ENCODE measurements at places on chromosomes 2 and 18.

DNA sequence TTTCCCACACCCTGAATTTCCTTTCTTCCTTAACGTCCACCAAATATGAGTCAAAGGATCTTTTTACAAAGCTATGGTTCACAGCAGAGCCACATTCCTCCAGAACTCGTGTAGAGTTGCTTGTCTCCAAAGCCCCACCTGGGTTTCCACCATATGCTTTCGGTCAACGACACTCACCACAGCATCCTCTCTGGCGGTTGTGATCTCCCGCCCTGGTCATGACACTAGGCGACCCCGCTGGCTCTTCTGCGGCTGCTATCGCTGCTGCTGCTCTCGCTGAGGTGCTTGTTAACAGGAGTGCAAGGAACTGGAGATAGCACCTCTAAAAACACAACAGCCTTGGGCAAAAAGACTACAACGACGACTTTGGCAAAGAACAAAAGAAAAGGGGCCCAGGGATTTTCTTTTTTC, 340 bp downstream of the SLC40A1 start:
- peak; percentile 36 for DNase-seq

DNA sequence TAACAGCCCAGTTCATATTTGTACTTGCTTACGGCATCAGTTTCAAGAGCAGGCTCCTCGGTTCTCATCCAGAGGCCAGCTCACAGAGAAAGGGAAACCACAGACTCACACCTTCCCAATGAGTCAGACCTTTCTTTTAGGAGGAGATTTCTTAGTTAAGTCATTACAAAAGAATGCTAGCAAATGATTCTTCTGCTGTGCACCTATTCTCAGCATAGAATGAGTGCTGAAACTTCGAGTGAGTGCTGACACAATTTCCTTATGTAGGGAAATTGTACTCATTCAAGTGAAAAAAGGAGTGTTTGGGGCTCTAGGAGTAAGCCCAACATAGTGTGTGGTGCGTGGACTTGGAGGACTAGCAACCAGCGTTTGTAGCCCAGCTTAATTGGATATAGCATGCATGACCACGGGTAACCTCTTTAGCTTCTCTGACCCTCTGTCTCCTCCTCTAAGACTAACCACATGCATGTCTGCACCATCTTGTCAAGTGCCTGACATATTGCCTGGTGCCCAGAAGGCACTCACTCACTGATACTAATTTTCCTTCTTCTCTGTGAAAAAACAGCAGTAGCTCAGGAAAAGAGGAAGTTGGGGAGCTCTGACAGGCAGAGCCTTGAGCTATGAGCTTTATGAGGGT, 87.0 kb downstream of the ALPK2 start:
- no peak for DNase-seq

DNA sequence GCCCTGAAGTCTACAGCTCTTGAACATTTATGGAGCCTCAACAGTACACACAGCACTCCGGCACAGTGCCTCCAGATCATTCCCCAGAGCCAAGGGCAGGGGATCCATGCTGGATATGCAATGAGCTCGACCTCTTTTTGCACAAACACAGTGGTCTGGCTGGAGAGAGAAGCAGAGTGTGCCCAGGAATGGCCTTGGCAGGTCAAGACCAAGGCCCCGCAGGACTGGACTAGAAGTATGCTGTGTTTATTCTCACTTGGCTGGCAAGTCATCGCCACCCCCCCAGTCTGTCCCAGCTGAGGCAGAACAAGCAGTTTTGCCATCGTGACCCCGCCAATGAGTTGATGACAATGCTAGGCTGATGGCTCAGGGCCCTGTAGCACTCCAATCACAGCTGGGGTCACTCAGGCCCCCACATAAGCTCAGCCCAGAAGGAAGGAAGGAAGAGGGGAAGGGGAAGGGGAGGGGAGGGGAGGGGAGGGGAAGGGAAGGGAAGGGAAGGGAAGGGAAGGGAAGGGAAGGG, 212.1 kb downstream of the TTC32 start:
- no peak for DNase-seq

DNA sequence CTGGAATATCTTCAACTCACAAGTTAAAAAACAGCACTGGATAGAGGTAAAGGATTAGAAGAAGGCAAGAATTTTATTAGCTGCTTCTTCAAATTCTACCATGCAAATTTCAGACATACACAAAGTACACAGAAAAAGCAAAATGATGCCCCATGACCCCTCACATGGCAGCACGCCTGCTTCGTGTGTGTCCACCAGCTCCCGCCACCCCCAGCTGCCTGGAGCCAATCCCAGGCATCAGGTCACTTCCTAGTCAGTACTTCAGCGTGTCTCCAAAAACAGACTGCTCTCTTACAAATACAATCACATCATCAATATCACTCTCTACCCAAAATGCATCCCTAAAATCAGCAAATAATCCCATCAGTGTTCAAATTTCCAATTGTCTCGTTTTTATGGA, 35.8 kb downstream of the IMPA2 start:
- DNase-seq, result no peak

GRCh38 chr2:108585436-108585835, 51.2 kb downstream of the LIMS1 start:
- no peak for DNase-seq

GRCh38 chr2:99554871-99555270, 65.1 kb upstream of the REV1 start:
- DNase-seq, result no peak

DNA sequence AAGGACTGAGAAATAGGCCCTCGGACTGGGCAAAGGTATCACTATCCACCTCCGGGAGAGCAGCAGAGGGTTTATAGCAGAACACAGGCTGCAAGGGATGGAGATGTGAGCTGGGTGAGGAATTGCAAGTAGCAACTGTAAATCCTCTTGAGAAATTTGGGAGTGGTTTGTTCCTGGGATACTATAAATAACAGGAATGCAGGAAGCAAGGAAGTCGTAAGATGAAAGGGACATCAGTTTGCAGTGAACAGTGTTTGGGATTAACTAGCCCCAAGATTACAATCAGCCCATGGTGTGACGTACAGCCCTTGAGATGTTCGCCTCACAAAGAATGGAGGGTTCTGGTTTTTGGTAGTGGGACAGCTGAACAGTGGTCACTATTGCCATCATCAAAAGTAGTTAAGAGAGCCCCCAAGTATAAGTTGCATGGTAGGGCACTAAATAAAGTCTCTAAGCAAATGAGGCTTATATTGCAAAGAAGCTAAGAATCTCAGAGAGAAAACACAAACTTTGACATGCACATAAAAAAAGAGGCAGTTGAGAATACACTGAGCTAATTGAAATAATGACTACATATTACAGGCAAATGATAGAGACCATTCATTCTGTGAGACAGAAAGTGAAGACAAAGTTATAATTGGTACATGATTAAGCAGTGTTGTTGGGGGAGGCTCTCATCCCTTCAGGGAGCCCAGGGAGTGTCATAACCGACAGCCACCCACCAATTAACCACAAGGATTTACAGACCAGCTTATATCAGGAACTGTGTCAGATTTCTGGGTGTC, 362.5 kb upstream of the ACVR2A start:
- DNase-seq, result no peak

DNA sequence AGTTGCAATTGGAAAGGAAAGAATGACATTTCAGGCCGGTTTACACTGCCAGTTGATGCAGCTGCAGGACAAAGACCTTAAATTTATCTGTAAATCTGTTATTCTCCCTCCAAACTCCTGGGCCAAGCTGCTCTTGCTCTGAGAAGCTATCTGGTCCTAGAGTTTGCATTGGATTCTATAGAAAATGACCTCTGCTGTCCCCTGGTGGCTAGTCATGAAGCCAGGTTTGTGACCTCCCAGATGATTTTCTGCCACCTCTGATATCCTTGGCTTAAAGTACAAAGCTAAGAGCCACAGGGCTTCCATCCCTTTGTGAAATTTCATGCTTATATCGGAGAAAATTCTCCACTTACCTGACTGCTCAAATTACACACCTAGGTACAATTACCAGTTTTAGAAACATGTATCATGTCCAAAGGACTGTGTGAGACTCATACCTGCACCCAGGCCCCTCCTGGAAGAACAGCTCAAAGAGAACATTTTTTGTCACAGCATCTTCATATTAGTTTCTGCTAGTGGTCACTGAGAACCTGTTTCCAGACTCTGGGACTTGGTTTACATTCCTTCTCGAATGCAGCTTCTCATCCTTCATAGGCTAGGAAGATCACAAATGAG, 28.9 kb upstream of the IER3IP1 start:
- peak; percentile 49 for DNase-seq

DNA sequence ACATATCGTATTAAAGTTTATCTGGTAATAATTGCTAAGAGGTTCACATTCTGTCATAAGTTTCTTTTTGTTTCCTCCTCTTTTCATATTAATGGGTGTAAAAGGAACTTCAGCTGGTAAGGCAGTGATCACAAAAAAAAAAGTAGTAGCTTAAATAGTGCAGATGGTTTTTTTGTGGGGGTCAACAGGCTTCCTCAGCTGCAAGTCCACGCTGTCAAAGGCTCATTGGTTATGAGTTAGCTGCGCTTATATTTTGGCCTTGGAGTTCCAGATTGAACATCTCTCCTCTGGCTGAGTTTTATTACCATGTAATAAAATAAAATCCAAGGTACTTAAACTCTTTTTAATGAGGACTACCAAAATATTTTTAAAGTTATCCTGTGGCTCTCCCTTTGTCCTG, 277.0 kb upstream of the ZEB2 start:
- DNase-seq, result no peak

- no peak for DNase-seq
These were observed 51.8 kb downstream of the ROCK2 start for GRCh38 chr2:11292464-11293255.

- DNase-seq, result no peak
These were observed 827.2 kb downstream of the EPHA4 start for GRCh38 chr2:220744861-220745260.

DNA sequence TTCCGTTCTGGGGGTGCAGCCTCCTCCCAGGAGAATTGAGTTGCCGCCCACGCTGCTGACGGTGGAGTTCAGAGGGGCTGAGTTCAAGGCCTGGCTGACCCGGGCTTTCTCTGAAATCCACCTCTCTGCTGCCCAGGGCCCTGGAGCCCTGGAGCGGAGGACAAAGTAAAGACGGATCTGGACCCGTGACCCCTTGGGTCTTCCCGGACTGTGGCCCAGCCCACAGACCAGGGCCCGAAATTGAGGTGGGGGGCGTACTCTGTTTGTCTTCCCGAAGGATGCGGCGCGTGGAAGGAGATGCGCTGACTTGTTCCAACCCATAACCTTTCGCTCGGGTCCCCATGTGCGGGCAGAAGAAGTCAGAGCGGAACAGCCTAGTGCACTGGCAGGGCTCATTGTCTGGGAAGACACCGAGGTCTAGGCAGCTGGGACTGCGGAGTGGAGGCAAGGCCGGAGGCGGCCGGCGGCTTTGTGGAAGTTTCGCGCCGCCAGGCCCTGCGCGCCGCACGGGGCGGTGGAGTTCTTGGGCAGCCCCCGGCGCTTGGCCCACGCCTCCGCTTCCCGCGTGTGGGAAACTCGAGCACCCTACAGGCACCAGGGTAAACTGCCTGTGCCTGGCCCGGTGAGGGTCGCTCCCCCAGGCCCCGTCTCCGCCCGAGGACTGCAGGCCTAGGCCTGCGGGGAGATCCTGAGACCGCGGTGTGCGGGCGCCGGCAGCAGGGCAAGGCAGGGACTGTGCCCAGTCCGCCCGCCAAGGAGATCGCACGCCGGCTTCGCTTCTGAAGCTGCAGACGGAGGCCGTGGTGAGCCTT, 9.8 kb downstream of the POU3F3 start:
- DNase-seq, result peak; percentile 48

DNA sequence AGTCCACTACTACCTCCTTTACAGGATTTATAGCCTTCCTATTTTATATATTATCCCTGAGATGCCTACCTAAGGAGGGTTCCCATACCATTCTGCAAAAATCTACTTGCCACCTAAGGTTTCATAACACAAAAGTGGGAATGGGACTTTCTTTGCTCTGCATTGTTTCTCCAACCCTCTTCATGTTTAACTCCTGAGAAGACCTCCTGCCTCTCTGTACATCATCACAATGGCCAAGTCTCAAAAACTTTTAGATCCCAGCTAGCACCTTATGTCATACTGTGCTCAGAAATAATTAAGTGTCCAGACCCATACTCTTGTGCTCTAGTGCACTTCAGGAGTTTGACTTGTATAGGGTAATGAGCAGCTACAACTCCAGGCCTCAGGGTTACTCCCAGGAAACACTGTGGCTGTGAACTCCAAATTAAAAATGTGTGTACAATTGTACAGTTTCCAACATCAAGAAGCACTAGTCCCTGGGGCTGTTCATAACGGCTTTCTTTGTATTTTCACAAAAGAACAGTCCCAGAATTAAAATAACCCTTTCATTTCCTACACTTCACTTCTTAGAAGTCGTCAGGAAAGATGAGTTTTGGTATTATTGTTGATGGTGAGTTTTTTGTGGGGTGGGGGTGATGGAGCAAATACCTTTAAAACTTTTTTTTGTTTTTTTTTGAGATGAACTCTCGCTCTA, 39.4 kb downstream of the METAP1D start:
- no peak for DNase-seq

GRCh38 chr18:57353940-57354461, 1.6 kb downstream of the ST8SIA3 start:
- peak; percentile 74 for DNase-seq

- no peak for DNase-seq
These were observed 275 bp downstream of the HOXD8 start for GRCh38 chr2:176129813-176130146.

GRCh38 chr2:219362072-219362471, 25.6 kb downstream of the DNPEP start:
- DNase-seq, result no peak

DNA sequence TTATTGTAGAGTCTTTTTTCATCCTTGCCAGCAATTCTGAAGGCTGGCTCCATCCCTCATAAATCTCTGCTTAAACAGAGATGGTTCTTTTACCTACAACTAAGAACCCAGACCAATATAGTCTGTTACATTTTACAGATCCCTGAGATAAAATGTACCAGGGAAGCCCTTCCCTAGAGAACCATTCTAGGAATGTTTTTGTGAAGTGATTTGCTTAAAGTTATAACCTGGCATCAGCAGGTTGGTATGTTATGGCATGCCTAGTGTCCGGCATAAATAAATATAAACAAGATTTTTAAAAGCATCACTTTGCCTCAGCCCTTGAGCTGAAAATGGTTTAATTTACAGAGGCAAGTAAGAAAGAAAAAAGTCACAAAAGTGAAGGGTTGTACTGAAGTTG, 18.5 kb upstream of the NPAS2 start:
- no peak for DNase-seq

DNA sequence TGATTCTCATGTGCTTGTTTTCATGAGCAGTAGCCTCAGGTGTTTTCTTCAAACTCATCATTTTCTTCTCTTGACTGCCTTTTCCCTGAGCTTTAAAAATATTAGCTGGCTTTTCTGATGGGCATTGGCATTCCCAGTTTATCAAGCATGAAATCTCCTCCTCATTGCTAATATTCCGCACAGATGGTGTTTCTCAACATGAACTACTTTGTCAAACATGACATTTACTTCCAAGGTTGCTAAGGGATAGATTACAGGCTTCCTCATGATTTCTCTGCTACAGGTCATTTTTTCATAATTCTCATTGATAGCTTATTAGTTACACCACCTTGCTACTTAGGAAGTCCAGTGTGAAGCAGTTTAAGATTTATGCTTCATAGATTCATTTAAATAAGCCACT, 1116.9 kb upstream of the CNTNAP5 start:
- no peak for DNase-seq

GRCh38 chr2:26848336-26849055, 564 bp downstream of the DPYSL5 start:
- DNase-seq, result peak; percentile 69

- DNase-seq, result no peak
These were observed 95.9 kb downstream of the CRIM1 start for GRCh38 chr2:36451512-36451911.

GRCh38 chr2:169365029-169365480, 2.7 kb upstream of the LRP2 start:
- DNase-seq, result no peak

All from glutamatergic neuron (in vitro differentiated cells).